ENCODE measurements at places on chromosomes 4 and X.

DNA sequence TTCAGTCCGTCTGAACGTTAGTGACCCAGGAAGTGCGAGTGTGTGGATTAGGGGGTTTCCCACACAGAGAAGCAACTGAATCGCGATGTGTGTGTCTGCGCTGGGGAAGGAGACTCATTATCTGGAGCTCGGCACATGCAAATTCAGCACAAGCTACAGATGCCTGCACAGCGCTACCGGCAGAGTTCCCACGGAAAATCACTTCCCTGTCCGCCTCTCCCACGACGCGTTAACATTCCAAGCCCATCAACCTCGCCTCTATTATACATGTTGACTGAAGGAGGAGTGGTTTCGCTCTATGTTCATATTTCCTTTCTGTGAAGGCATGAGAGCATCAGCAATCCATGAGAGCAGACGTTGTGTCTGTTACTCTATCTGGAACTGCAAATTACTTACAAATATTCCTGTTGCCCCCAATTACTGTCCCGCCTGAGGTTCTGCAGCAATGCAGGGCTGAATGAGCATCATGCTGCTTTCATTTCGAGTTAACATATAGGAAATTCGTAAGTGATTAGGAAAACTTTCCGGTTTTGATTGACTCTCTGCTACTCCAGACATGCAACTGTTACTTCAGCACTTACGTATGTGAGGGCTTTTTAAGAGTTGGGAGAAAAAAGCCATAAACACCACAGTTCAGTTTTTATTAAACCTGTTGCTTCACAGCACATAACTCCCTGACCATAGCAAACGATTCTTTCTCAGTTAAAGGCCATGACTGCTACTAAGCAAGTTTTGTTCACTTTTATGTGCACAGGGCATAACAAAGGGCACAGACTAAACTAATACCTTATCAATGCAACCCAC is 15.0 kb upstream of the MTNR1A start:
- DNase-seq, result no peak

GRCh38 chrX:50103176-50103575 is 97.6 kb downstream of the AKAP4 start:
- DNase-seq, result no peak

DNA sequence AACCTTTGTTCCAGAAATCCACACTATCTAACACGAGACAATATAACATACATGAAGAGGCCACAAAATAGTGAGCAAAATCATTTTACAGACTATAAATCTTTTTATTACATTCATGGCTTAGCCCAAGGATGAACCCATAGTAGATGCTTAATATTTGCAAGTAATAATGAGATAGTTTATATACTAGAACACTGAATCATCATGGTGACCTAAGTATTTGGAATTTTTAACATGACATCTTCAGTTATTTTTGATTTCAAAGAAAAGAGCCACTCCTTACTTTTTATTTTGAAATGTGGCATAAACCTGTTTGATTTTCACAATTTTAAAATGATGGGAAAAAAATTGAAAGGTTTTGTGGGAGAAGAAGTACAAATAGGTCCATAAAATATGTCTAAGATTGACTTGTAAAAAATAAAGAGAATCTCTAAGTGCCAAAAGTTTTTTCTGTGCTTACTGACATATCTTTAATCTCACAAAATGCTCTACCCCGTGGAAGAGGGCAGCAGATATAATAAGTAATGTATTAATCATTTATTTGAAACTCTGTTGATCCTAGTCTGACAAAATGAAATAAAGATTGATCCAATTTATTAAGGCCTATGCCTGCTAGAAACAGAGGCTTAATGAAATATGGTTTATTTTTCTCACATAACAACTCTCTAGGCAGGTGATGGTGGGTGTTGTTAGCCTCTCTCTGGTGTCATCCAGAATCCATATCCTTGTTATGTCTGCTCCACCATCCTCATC is 224.5 kb upstream of the CENPE start:
- DNase-seq, result no peak

DNA sequence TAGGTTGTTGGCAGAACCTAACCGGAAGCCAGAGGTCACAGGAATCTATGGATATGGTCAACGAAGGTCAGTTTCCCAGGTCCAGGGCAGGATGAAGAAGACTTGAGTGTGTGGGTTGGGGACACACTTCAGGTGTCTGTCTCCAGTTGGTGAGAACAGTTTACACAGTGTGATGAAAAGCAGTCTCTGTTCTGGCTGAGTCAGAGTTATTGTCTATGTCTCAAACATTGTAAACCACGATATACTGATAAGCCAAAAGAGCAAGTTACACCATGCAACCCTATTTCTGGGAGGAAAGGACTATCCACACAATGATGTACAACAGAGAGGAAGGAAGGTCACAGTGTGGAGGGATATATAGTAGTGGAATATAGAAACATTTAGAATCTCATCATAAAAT is 187.1 kb upstream of the C1QTNF7 start:
- no peak for DNase-seq

DNA sequence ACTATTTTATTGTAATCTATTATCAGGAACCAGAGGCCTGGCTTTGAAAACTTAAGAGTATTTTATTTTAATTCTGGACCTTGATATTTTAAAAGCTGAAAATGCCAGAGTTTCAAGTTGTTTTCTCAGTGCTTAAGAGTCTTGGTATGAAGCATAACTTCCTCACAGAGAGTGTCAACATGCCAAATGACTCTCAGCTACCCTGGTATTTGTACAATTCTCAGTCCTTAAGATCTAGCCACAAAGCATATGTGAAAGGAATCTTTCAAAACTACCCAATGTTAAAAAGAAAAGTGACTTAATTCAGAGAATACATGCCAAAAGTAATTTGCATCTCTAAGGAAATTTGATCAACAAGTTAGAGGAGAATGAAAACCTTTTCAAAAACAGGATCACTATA is 171.9 kb downstream of the DKK2 start:
- no peak for DNase-seq

DNA sequence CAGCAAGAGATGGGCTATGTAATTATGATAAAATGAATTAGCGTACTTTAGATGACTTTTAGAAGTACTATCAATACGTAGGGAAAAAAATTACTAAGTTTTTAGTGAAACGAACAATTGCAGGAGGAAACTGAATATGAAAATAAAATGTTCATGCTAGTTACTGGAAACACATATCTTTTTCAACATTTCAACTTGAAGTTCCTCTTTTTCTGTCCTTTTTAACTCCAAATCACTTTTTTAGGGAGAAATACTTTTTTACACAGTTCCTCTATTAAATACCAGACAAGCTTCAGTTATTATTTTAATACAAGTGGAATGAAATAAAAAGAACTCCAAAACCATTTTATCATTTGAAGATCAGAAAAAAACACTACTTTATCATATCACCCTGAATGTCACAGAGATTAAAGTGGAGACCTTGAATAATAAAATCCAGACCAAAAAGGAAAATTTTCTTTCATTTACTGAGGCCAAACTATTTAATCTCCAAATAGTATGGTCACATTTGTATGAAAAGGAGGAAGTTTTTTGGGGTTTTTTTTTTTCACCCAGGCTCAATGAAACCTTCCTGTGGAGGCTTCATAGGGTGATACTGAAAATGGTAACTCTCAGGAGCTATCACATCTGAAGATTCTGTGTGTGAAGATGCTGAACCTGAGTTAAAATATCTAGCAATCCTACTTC is 306.2 kb downstream of the INPP4B start:
- no peak for DNase-seq

DNA sequence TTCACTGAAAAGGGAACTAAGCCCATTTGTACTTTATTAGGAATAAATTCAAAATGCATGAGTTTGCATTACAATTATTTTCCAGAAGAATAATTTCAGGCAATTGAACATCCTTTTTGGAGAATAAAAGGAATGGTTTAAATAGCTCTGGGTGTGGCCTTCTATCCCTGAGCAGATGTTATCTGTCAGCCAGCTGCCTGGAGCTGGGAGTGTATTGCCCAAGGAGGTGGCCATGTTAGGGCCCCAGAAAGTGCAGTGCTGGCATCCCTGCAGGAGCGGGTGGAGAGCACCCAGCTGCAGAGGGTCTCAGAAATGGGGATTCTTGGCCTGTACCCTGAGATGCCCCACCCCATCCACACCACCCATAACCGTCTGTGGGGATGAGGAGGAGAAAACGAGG is 21.6 kb upstream of the VEGFD start:
- no peak for DNase-seq

DNA sequence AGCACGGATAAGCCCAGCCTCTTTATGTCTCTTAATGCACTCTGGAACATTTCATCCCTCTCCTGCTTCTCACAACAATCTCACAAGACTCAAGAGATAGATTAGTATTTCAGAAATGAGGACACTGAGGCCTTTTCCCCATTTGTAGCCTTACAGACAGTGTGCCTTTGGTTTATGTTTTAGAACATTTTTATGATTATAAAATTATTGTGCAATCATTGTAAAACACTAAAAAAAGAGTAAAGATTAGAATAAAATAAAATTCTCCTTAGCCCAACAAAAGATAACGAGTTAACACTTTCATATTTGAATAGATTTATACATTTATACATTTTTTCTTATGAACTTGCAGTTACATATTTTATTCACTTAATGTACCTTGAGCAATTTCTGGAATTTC is 748.7 kb downstream of the TRIML1 start:
- no peak for DNase-seq

GRCh38 chr4:156948133-156948532 is 23.5 kb downstream of the PDGFC start:
- DNase-seq, result no peak

Data from NCI-H748 treated with DMSO at 0.1 percent for 48 hours (cell line).